ENCODE measurements at places on chromosomes 13 and 19.

DNA sequence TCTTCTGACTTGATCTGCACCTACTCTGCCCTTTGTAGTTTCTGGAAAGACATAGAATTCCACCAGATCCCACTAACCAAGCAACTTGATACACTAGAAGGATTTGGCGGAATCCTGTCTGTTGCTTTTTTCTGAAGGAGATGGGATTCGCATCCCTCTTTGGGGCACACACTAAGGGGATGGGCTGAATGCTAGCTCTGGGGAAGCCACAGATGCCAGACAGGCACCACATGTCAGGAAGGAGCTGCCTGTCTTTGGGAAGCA lies 52.1 kb downstream of the SERP2 start:
- DNase-seq, result no peak

GRCh38 chr13:21011378-21011777 lies 50.0 kb downstream of the LATS2 start:
- DNase-seq, result no peak

- DNase-seq, result no peak
Measured at GRCh38 chr13:109385242-109385560, 401.2 kb downstream of the IRS2 start.

- no peak for DNase-seq
Measured at GRCh38 chr13:85638815-85639393, 160.3 kb downstream of the SLITRK6 start.

- DNase-seq, result no peak
Measured at GRCh38 chr13:98648141-98648540, 71.2 kb upstream of the STK24 start.

- DNase-seq, result no peak
Measured at GRCh38 chr13:41388143-41388881, 69.0 kb upstream of the RGCC start.

DNA sequence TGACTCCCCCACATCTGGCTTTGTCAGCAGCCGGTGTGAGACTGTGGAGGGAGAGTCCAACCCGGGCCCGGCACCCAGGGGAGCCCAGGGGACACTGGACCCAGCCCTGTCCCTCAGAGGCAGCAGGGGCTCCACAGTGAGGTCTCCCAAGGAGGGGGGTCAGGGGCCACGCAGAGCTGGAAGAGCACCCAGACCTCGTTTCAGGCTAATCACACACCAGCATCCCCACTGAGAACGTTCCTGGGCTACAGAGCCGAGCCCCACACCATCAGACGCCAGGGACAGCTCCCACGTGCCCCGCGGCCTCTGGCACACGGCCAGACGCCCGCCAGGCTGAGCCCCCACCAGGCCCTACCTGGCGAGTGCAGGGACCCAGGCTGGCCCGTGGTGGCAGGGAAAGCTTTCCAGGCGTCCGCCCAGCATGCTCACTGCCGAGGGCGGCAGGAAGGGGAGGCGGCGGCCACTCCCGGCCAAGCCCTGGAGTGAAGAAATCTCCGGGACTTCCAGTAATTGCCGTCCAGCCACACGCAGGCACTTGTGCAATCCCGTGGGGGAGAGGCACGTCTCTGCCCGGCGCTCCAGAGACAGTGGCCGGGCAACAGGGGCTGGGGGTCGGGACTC lies 19.2 kb downstream of the SBNO2 start:
- no peak for DNase-seq

DNA sequence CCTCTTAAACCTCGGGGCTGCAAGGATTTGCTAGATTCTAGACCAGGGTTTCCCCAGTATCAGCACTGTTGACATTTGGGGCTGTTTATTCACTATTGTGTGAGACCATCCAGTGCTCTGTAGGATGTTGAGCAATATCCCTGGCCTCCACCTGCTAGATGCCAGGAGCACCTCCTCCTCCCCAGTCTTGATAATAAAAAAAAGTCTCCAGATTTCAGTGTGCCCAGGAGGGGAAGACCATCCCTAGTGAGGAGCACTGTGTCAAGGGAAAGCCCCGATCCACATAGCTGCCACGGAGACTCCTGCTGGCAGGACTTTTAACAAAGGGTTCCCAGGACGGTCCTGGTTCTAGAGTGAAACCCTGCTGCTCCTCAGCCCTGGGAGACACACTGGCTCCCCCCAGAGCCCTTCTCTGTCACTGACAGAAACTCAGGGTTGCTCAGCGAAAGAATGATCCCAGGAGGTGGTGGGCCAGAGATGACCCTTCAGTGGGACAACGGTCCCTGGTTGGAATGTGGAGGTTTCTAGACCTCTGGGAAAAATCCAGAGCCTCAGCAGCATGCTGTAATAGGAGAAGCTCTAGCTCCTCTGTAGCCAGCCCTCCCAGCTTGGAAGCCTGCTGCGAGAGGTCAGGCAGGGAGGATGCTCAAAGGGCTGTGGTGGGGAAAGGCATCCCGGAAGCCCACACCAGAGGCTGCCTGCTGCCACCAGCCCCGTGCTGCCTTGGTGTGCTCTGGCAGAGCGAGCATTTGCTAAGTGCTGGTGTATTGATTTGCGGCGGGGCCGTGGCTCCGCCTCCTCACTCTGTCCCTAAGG lies 20.3 kb downstream of the LYL1 start:
- peak; percentile 64 for DNase-seq

GRCh38 chr19:43560687-43561086 lies 14.6 kb downstream of the XRCC1 start:
- DNase-seq, result no peak

DNA sequence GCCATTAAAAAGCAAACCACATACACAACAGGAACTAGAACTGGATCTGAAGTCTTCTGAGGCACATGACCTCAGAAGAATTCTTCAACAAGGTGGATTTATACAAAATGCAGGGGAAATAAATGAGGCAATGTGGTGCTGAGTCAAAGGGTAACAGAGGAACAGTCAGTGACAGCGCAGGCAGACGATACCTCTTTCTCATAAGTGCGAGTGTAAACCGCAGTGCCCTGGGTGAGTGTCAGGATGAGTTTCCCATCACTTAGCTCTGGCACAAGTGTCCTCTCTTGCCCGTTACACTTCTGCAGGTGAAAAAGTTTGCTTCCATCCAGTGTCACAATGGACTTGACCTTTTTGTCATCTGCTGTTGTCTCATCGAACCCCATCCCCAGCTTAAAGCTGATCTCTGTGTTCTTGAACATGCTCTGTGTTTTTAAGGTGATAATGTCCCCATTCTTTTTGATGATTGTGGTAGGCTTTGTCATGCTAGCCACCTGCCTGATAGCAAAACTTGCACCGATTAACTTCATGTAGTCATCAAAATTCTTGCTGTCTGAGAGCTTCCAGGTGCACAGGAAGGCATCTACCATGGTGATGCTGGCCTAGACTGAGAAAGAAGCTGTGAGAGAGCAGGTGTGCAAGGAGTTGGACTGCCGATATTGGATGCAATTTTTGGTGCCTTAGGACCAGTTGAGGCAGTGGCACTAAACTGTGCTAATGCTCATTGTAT lies 97.3 kb downstream of the AKAP11 start:
- DNase-seq, result no peak

DNA sequence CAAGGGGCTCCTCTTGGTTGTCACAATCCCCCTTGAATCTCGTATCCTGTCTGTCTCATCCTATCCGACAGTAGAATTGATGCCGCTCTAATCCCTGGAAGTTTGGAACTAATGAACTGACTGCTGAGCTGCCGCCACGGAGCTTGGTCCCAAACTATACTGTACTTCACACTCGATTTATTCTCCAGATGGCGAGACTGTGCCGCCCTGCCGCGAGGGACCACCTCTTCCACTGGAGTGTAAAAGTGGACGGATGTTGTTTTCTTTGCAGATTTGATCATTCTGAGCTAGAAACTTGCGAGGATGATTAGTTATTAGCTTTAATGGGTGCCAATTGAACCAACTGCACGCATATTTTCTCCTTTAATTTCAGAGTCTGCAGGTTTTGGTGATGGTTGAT lies 117.2 kb downstream of the ZIC5 start:
- DNase-seq, result no peak

DNA sequence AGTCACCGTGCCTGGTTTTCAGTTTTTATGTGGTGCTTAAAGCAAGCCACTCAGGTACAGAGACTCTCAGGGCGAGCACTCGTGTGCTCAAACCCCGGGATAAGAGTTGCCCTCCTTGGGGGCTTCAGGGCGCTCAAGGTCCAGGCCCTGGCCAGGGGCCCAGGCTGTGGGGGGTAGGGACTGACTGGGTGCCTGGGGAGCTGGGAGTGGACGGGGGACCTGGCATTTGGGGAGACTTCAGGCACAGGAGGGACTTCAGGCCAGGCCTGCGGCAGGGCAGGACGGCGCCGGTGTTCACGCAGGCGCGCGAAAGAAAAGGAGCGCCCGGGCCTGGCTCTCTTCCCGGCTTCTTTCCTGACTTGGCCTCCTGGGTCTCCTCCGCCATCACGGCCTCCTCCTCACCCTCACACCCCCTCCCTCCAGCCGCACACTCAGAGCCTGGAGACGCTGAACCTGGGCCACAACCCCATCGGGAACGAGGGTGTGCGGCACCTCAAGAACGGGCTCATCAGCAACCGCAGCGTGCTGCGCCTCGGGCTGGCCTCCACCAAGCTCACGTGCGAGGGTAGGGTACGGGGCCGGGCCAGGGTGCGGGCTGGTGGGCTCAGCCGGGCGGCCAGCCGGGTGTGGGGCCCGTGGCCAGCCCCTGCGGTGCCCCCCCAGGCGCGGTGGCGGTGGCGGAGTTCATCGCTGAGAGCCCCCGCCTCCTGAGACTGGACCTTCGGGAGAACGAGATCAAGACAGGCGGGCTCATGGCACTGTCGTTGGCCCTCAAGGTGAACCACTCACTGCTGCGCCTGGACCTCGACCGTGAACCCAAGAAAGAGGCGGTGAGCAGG lies 16.1 kb downstream of the NKPD1 start:
- DNase-seq, result no peak

- no peak for DNase-seq
Measured at GRCh38 chr13:77222909-77223308, 104.0 kb downstream of the MYCBP2 start.

DNA sequence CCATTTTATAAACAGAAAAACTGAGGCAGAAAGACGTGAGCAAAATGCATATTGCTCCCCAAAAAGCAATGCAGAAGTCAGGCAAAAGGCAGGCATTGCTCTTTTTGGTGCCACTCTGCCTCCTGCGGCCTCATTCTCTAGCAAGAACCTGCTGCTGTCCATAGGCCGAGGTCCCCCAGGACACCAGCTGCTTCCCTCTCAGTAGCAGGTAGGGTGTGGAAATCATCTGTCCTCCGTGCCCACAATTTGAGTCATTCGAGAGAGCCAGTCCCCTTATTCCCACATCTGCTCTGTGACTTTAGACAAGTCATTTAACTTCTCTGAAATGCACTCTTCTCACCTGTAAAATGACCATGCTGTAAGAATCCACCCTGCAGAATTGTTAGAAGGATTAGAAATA lies 50.0 kb downstream of the TNFRSF19 start:
- no peak for DNase-seq

DNA sequence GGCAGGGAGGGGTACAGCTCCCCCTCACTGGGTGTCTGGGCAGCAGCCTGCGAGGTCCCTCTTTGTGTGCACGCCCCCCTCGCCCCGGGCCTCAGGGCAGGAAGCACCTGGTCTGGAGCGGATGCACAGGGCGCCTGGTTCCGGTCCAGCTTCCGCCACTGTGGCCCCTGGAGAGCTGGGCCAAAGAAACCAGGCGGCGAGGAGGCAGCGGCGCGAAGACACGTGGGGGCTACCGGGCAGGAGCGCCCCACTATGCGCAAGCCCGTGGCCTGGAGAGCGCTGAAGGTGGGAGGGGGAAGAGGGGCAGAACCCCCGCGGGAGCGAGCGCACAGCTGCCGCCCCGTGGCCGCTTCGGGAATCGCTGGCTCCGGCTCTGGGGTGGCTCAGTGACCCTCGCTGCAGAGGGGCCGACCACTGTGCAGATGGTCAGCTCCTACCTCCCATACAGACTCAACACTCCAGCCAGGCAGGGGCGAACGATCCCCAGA lies 1.7 kb upstream of the LYL1 start:
- DNase-seq, result no peak

DNA sequence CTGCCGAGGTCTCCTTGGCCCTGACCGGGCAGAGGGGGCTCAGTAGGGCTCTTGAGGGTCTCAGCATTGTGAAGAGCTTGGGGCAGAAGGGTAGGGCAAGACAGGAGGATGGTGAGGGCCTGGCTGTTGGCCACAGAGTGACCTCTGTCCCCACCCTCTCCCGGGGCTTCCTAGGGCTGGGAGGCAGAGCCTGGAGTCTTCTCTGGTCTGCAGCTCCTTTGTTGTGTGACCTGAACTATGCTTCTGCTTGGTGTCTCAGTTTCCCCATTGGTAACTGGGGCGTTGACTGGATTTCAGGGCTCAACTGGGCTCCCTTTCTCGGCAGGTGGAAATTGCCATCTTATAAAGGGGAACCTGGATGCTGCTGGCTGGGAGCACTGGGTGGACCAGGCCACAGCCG lies 30.1 kb upstream of the PEPD start:
- DNase-seq, result no peak

GRCh38 chr19:56111601-56112312 lies 9.3 kb downstream of the ZNF787 start:
- DNase-seq, result no peak

DNA sequence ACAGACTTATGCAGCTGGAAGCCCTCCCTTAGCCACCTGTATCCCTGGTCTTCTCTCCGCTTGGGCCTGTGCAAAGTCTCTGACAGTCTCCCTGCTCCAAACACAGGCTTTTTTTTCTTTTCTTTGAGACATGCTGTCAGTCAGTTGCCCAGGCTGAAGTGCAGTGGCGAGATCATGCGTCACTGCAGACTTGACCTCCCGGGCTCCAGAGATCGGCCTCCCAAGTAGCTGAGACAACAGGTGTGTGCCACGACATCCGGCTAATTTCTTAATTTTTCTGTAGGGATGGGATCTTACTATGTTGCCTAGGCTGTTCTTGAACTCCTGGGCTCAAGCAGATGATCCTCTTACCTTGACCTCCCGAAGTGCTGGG lies 1.6 kb downstream of the MZF1 start:
- no peak for DNase-seq

DNA sequence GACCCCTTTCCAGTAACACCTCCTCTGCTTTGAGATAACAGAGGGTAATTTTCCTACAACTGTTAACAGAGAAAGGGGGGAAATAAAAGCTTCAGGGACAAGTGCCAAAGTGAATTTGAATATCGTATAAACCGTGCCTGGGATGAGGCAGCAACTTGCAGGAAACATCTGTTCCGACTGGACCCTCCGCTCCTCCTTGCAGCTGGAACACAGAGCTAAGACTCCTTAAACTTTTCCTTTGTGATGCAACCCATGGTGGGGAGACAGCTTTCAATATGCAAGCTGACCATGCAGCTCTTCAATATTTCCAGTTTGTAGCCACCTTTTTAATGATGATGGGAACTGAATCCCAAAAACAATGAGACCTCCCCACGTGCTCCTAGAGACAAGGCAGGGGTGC lies 432.6 kb downstream of the ZNF536 start:
- DNase-seq, result no peak

DNA sequence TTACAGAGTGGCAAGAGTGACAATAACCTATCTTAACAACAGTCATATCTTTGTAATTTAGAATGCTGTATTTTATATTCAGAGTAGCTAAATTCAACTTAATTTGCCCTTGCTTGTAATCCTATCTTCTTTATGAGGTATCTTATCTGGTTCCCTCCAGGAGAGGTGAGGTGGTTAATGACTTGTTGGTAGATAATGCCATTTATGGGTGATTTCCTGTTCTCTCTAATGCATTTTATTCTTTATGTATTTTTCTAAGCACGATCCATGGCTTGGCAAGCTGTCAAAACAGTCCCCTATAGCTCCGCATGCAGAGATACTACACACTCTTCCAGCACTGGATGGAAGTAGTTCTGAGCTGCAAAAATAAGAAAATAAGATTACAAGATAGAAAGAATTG lies 267.9 kb downstream of the LMO7 start:
- no peak for DNase-seq

GRCh38 chr19:57709616-57710015 lies 612 bp upstream of the ZNF154 start:
- DNase-seq, result no peak

GRCh38 chr13:57624565-57625435 lies 6.7 kb upstream of the PCDH17 start:
- peak; percentile 46 for DNase-seq

- DNase-seq, result no peak
Measured at GRCh38 chr13:102002287-102002686, 399.6 kb downstream of the FGF14 start.

Measured in SHP77 (cell line).